Astrocyte of the spinal cord (primary cell): ENCODE measurements at places on chromosomes 12 and 14.

- DNase-seq = peak; percentile 24
Observed at GRCh38 chr12:87140262-87140661, 884.1 kb upstream of the MGAT4C start.

DNA sequence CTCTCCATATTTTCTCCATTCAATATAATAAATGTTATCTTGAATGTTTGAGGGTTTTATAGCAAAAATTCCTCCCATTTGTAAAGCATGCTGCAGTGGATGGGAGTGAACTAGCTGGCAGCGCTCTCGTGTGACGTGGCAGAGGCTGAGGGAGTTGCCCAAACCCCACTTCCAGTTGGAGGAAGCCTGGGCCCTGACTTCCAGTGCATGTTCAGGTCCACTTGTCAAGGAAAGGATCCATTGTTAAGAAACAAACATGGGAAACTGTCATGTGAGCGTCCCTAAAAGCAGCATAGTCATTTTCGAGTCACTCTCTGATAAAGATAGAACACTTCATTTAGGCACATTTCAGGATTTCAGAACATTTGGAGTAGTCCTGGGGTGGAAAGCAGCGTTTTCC, 116.6 kb downstream of the SLC25A47 start:
- peak; percentile 26 for DNase-seq

- DNase-seq = peak; percentile 42
Observed at GRCh38 chr14:50051106-50051505, 65.3 kb downstream of the VCPKMT start.

DNA sequence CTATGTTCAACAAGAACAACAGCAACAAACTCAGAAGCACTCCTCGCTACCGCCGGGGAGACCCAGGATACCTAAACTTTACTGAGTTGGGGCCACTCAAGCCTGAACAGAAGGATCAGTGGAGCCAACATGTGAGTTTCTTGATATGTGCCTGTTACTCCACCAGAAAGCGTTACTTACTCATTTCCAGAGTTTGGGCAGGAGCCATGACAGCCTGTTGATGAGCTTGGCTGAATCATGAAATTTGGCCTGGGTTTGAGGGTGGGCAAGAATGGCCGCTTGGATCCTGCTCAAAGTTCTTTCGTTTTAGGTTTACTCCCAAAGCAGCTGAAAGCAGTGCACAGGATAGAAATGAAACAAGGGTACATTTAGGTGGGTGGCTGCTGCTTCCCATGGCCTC, 12.0 kb upstream of the GALNT6 start:
- no peak for DNase-seq

DNA sequence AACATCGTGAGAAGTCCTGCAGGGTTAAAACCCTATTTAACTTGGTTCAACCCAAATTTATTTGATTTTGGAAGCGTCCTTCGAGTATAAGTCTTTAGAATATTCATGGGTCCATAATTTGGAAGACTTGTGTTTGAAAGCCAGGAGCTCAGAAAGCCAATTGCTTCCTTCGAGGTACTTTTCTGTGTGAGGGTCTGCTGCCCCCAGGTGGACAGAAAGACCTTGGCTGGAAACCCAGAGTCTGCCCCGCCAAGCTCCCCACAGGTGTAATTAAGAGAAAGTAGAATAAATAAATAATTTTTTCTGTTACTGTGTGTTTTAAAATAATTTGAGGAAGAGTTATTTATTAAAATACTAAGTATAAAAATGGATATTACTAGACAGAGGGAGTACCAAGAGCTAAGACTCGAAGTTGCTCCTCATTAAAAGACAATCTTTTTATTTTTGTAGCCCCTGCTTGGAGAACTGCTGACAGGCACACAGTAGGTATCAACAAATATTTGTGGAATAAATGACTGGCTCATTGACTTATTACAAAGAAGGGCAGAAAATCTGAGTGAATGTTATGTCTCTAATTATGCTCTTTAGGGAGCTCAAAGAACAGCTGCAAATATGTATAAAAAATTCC, 105.8 kb downstream of the PAH start:
- DNase-seq = no peak

DNA sequence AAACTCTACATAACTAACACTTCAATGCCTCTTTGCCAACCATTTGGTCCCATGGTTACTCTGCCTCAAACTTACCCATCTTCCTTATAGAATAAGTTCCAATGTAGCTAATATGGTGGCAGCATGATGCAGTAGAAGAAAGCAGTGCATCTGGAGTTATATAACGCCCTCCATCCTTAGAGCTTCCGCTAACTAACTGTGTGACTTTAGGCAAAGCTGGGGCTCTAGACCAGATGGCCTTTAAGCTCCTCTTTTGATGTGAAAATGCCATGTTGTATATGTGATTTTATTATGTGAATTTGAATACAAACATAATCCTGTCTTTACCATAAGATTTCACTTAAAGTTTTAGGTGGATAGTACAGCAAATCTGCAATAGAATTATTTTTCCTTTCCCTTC, 6.1 kb downstream of the ABCD2 start:
- no peak for DNase-seq

- DNase-seq = no peak
Observed at GRCh38 chr12:132021965-132022364, 72.2 kb downstream of the EP400 start.

DNA sequence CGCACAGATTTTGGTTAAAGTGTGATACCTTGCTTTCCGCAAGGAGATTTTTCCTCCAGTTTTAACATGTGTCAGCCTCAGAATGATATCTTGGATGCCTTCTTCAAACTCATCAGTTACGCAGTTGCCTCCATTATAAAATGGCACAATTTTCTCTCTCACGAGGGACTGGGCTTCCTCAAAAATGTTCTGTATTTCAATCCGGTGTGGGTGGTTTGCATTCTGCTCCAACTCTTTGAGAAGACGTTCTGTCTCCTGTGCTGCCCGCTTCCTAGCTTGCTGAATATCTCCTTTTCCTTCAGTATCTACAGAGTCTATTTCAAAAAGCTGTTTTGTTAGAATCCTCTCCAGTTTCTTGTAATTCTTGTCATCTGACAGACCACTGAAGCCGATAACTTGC, 1.8 kb downstream of the BAG5 start:
- no peak for DNase-seq

DNA sequence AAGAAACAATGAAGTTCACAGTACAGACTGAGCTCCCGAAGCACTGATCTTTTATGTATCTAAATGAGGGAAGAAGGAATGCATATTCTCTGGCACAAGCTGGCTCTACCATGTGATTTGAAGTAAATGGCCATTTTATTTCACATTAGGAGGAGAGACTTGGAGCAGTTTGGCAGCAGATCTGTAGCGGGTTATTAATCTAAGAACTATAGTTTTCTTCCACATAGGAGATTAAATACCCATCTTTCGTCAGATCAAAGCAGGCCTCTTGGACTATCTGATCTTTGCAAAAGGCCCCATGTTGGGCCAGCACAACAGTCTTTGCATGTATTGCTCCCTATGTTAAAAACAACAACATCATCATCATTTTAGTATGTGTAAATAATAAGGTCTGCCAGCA, 477.8 kb downstream of the ZFP36L1 start:
- DNase-seq = no peak

- no peak for DNase-seq
Observed at GRCh38 chr12:5967645-5968415, 22.8 kb upstream of the ANO2 start.

DNA sequence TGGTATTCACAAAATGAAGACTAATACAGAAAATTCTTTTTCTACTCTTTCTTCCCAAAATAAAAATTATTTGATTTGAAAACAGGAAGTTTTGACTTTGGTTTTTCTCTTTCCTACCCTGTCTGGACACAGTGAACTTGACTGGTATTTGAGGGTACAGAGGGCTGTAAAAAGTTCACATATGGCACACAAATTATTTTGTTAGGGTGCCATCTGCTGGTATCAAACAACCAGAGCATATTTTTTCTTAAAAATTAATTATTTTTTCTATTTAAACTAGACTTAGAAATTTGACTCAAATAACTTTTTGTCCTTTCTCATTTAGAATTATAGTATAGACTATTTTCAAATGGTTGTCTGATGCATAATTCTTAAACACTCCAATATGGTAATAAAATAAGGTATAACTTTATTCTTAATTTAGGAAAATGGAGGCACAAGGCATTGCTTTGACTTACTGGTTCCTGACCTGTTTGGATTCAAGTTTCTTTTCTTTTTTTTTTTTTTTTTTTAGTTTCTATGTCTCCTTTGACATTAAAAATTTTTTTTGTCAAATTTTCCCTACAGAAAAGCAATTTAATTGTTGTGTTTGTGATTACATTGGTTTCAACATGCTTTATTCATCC, 390.6 kb downstream of the PRKD1 start:
- peak; percentile 52 for DNase-seq

DNA sequence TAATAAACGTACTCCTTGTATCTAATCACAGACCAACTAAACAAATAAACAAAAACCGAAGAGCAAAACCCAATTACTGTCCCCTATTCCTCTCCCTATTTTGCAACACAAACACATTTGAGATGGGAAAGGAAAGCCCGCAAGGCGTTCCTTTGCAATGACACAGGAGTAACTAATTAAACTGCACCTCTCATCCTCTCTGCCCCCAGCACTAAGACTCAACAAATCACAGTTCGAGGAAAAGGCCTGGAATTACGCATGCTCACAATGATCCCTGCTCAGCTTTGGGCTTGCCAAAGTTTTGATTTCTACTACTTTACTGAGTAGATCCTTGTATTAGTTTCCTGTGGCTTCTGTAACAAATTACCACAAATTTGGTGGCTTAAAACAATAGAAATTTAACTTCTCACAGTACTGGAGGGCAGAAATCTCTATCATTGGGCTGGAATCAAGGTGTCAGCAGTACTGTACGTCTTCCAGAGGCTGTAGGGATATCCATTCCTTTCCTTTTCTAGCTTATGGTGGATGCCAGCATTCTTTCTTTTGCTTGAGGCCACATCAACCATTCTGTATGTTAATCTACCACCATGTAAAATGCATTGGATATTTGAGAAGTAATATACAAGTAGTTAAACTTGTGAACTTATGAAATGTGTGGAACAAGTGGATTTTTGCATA, 123.0 kb downstream of the NAV3 start:
- DNase-seq = no peak

DNA sequence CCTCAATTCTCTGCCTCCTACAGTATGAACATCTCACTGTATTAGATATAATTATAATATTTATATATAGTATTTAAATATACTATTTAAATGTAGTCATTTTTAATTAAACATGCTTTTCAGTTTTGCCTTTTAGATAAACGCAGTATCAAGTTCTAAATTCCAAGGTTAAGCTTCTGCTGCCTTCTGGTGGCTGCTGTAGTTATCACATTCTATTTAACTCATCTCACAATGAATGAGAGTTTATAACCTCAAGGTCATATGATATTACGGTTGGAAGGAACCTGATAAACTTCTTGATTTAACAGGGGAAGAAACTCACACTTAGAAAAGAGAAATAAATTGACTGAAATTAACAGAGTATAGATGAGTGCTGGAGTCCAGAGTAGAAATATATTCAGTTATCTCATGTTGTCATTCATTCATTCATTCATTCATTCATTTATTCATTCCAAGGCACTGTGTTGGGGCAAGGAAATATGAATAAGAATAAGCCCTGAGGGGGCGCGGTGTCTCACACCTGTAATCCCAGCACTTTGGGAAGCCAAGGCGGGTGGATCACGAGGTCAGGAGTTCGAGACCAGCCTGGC, 31.9 kb downstream of the GUCY2C start:
- peak; percentile 27 for DNase-seq

GRCh38 chr12:87127272-87127671, 871.1 kb upstream of the MGAT4C start:
- DNase-seq = peak; percentile 40

GRCh38 chr12:12482959-12483358, 79.7 kb downstream of the DUSP16 start:
- no peak for DNase-seq
